ENCODE measurements at places on chromosomes 13 and 19.

DNA sequence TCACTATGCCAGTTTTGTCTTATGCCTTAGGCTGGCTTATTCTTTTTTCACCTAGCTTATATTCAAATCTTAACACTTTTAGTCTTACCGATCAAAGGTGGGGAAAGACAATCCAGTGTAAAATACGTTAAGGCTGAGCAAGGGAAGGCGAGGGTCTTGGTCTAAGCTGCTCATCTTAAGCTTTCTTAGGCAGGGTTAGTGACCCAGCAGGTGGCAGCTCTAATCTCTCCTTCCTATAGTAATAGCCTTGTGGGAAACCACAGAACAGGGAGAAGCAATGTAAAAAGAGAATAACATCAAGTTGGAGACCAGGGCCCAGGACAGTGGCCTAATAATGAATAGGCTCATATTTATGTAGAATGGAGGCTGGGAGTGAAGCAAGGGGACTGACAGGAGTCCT lies 45.9 kb downstream of the COG3 start:
- DNase-seq, result no peak

DNA sequence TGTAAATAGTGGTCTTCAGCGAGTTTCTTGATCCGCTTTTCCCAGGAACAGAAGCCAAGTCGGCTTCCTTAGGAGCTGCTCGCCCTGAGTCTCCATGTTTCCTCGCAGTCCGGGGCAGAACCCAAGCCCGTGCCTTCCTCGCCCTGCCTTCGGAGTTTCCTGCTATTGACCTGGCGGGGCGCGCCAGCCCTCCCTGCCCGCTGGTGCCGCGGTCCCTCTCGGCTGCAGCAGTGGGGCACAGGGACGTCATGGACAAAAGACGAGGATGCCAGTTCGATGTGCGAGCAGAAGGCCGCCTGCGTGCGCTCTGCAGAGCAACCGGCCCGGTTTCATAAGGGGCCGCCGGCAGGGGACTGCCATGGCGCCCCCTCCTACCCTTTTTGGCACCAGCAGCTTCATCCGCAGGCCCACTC lies 156.6 kb downstream of the TM9SF2 start:
- DNase-seq, result no peak

GRCh38 chr19:1236576-1236975 lies 1.2 kb downstream of the CBARP start:
- no peak for DNase-seq

DNA sequence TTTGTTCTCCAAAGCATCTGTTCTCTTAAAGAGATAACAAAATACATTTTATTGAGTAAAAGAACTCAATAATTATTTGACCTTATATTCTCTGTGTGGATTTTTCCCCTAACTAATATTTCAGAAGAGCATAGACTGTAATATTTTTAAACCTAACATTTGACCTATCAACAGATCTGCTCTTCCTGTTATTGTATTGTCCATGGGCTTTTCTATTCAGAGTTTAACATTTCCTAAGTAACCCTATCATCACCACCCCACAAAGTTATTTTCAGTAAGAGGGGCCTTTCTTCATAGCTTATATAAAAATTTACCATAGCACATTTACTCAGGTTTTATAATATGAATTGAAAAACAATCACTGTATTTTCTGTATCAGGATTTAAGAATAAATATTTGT lies 17.5 kb downstream of the POLR1D start:
- DNase-seq, result no peak

DNA sequence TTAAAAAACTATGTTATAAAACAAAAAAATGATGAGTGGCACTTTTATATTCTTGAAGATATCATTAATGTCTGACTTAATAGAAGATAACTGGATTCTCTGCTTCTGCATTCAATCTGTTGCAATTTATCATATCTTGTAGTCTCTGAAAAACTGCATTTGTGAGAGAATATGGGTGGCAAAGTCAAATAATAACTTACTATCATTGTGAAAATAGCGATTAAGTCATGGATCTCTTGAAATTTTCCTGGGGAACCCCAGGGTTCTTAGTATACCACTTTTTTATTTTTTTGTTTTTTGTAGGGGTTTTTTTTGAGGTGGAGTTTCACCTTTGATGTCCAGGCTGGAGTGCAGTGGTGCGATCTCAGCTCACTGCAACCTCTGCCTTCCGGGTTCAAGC lies 127.1 kb downstream of the STOML3 start:
- no peak for DNase-seq

DNA sequence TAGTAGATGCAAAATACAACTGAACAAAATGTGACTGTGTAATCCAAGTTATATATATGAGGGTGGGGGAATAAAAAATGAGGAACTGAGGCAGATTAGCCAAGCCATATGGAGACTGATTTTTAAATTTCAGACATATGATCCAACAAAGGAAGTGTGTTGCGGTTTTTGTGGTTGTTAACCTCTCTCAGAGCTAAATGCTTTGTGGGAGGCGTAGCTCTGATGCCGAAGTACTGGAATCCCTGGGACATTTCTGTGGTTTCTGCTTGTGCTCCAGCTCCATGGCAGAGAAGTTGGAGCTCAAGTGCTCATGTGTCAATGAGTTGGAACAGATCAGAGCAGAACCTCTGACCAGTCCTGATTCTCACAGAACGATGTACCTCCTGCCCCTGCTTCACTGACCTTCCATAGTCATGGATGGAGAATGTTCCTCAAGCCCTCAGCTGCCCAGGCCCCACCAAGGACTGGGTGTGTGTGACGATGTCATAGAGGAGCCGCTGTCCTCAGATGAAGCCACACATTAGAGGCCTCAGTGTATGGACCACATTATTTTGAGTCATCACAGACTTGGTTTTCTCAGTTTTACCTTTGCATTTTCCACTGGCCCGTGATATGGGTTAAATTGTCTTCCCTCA lies 107.6 kb downstream of the SOX1 start:
- no peak for DNase-seq

GRCh38 chr13:62997696-62998095 lies 1582.0 kb upstream of the PCDH20 start:
- DNase-seq, result no peak

GRCh38 chr19:32203161-32203560 lies 142.2 kb upstream of the ZNF507 start:
- no peak for DNase-seq

DNA sequence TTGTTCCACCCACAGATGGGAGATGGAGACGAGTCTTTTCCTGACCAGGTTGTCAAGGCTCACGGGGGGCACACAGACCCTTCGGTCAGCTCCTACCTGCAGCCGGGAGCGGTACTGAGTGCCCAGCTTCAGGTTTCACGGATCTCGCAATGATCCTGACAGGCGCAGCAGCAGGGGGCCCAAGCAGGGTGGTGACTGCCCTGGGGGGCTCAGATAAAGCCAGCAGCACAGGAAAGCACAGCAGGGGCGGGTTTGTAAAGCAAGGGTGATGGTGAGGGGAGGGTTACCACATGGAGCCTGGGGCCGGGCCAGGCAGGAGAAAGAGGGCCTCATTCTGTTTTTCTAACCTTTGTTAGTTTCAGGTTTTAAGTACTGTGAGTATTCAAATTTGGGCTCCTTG lies 41.7 kb upstream of the ATP11A start:
- no peak for DNase-seq

DNA sequence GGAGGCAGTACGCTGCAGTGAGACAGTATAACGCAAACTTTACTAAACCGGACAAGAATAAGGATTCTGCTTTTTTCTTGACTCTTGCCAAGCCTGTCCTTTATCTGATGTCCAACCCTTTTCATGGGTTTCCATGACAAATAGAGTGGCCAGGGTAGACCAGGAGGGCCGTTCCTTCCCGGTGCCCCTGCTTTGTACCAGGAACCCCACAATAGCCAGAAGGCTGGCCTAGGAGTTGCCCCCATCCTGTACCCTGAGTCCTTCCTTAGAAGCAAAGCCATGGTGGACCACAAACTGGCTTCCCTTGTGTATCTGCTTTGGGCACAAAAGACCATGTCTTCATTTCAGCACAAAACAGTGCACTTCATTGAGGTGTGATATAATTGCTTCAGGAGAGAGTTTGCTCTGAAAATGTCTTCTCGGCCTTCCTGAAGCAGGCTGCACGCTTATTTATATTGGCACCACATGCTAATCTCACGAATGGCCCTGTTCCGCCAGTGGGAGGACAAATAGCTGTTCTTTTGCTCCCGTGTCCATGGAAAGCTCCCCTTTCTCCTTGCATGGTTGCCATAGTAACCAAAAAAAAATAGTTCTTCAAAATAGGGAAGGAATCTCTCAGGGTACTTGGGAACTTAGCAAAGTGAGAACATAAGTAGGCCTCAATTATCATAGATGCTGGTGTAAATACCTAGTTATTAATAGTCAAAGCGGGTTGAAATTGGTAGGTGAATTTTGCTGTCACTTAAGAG lies 222.1 kb downstream of the ZIC5 start:
- DNase-seq, result no peak

DNA sequence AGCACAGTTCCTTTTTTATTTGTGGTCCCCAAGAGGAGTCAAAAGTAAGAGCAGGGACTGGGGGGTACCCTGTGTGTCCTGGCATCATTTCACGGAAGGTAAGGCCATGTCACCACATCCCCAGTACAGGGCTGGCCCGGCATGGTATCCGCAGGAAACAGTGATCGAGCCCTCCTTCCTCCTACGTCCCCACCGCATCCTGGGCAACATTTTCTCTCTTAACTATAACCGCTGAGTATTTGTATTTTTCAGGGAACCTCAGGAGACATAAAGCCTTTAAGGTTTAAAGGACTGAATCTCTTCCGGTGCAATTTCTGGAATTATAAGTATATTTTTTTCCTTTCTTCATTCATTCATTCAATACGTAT lies 13.6 kb upstream of the LATS2 start:
- no peak for DNase-seq

DNA sequence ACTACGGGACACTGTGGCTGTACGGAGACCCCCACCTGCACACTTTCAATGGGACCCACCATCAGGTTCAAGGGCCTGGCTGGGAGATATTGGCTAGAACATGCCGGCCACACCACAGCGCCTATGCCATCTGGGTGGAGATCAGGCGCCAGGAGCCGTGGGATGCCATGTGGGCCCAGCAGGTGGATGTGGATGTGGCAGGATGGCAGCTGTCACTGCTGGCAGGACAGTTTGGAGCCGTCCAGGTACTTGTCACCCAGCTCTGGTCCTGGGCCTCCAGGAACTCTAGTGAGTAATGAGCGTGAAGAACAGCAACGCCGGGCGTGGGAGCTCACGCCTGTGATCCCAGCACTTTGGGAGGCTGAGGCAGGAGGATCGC lies 15.7 kb upstream of the FXYD3 start:
- no peak for DNase-seq

DNA sequence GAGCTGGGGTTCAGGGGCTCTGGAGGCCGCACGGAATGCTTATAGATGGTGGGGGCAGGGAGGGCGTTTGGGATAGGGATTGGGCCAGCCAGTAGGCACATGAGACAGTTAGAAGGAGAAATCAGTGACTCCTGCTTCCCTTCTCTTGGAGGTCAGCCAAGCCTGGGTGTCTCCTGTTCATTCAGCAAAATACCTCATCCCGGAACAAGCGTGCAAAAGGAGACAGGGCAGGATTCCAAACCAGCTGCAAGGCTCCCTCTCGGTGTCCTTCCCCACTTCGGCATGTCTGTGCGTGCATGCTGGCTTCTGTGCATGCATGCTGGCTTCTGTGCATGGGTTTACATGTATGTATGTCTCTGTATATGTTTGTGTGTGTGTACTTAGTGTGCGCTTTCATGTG lies 37.3 kb upstream of the PEPD start:
- no peak for DNase-seq

GRCh38 chr19:40283414-40284250 lies 1.5 kb downstream of the AKT2 start:
- no peak for DNase-seq

- no peak for DNase-seq
These were observed 55.7 kb downstream of the MRPL57 start for GRCh38 chr13:21232196-21232595.

- DNase-seq, result no peak
These were observed 4.7 kb downstream of the PRKACA start for GRCh38 chr19:14112809-14113385.

DNA sequence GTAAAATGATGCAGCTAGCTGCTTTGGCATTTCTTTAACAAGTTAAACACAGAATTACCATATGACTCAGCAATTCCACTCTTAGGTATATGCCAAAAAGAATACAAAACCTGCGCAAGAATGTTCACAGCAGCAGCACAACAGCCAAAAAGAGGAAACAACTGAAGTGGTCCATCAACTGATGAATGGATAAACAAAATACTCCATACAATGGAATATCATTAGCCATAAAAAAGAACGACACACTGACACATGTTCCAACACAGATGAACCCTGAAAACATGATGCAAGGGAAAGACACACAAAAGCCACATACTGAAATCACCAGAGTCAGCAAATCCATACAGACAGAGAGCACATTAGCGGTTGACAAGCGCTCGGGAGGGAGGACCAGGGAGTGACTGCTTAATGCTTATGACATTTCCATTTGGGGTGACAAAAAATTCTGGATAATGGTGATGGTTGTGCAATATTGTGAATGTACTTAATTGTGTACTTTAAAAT lies 3.0 kb downstream of the PCID2 start:
- no peak for DNase-seq

DNA sequence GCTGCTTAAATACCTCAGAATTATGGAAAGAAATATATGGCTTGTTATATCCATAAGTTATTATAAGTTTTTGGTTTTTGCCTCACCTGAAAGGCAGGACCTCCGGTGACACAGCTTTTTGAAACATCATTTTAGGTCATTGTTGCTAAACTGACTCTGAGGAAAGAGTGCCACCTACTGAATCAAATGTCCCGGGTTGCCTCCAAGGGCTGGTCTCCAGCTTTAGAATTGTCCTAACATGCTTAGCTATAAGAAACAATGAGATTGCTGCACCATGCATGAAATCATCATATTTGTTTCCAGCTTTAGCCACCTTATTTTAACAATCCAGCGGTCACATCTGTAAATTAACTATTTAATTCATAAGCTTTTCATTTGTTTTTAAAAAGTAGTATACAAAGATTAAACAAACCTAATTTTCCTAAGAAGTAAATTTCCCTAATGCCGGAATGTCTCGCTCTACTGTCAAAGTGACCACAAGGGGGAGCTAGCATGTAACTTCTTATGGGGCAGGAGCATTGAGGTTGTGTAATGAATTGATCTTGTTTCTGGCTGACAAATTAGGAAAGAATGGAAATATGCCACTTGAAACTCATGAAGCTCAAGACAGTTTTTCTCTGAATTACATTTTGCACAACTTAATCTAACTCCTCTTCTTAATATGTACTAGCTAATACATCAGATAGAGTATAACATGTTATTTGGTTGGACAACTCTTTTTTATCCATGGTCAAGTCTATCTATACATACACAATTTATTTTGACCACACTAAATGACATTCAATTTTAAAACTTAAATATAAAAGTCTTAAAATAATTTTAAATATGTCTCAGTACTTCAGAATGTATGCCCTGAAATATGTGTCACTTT lies 6.7 kb upstream of the PCDH17 start:
- DNase-seq, result no peak

DNA sequence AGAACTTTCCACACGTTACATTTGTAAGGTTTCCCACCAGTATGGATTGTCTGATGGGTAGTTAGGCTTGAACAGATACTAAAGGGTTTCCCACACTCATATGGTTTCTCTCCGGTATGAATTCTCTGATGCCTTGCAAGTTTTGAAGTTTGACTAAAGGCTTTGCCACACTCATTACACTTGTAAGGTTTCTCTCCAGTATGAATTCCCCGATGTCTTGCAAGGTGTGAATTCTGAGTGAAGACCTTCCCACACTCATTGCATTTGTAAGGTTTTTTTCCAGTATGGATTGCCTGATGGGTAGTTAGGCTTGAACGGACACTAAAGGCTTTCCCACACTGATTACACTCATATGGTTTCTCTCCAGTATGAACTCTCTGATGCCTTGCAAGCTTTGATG lies 7.6 kb upstream of the ZNF415 start:
- DNase-seq, result no peak

Data from HS-5 (cell line).